NCI-H1694 (cell line): ENCODE measurements at places on chromosomes 2 and 18.

DNA sequence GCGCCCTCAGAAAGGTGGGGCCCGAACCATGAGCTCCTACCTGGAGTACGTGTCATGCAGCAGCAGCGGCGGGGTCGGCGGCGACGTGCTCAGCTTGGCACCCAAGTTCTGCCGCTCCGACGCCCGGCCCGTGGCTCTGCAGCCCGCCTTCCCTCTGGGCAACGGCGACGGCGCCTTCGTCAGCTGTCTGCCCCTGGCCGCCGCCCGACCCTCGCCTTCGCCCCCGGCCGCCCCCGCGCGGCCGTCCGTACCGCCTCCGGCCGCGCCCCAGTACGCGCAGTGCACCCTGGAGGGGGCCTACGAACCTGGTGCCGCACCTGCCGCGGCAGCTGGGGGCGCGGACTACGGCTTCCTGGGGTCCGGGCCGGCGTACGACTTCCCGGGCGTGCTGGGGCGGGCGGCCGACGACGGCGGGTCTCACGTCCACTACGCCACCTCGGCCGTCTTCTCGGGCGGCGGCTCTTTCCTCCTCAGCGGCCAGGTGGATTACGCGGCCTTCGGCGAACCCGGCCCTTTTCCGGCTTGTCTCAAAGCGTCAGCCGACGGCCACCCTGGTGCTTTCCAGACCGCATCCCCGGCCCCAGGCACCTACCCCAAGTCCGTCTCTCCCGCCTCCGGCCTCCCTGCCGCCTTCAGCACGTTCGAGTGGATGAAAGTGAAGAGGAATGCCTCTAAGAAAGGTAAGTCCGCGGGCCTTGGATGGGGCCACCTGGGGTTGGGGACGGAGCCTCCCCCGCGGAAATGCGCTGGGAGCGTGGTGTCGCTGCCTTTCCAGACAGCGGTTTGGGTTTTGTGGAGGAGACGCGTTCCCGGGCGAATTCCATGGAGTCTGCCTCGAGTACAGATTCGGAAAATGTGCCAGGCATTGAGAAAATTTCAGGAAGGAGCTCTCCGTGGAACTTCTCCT lies 559 bp downstream of the HOXD1 start:
- DNase-seq = no peak

DNA sequence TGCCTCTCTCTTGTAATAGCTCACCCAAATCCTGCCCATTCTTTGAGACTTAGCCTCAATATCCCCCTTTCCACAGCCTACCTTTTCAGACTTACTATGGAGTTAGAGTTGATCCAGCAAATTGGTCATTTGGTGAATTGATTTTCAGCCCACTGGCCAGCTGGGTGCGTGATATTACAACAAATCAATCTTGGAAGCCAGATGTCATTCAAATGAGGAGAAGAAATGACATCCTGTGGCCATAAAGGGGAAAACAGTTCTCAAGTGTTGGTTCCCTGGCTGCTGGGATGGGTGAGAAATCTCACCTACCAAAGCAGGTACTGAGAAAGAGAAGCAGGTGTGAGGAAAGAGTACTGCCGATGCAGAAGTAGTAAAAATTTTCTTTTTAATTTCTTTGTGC lies 36.7 kb upstream of the FOXI3 start:
- no peak for DNase-seq

GRCh38 chr2:148531669-148532428 lies 112.7 kb upstream of the EPC2 start:
- no peak for DNase-seq

GRCh38 chr2:127280693-127281092 lies 13.3 kb downstream of the ERCC3 start:
- no peak for DNase-seq

GRCh38 chr18:65282096-65282495 lies 468.7 kb upstream of the CDH7 start:
- no peak for DNase-seq

DNA sequence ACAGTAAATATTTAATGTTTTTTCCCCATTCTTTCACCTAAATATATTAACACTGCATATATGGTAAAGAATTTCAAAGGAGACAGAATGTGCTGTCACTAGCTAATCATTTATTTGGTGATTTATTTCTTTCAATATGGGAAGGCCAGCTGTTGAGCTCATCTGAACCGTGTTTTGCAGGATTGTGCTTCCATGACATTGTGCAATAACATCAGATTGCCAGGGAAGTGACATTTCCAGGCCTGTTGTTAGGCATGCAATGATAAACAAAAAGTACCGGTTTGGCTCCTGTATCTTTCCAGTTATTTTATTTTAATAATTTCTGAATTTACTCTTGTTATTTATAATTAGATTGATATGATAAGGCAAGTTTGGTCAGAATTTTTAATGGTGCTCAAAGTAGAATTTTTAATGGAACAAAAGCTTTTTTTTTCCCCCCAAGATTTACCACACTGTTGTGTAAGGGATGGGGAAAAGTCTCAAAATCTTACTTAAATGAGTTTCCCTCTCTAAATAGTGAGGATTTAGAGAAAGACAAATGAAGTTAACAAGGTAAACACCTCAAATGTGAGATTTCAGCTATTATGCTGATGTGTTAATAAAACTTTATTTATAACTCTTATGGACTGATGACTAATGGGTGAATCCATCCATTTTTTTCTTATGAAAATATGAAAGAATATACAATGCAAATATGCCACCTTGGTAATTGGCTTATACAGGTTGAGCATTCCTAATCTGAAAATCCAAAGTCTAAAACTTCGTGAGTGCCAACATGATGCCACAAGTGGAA lies 52.7 kb downstream of the MALT1 start:
- DNase-seq = peak; percentile 86

- DNase-seq = no peak
Observed at GRCh38 chr2:27291865-27292264, 9.6 kb downstream of the TRIM54 start.

- DNase-seq = no peak
Observed at GRCh38 chr18:73384246-73384645, 516.5 kb upstream of the NETO1 start.

- peak; percentile 75 for DNase-seq
Observed at GRCh38 chr2:15041429-15041837, 408.9 kb downstream of the LRATD1 start.

- no peak for DNase-seq
Observed at GRCh38 chr2:54122939-54123338, 7.5 kb downstream of the ACYP2 start.

DNA sequence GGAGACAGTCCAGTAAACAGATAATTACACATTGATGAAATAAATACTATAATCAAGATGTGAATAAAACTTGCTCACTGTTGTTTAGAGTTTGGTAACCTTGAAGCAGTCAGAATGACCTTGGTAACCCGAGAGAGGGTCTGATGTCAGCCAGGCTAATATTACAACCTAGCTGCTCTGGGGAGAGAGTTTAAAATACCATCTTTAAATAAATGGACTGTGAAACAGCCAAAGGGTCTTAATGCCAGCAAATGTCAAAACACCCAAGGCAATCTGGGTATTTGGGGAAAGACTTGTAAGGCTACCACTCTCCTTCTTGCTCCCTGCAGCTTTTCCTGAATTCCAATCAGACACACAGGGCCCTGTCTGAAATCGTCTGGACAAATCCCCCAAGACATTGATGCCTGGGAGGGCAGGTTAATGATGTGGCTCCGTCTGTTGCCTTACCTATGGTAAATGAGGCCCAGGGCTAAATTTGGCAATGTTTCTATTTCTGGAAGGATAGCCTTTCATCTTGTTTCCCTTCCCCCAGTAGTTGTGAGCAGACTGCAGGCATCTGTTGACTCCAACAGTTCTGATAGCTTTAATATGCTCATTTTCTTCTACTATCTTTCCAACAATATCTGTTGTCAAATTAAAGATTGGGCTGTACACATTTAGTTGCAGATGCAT lies 43.0 kb upstream of the ITGB6 start:
- DNase-seq = no peak

DNA sequence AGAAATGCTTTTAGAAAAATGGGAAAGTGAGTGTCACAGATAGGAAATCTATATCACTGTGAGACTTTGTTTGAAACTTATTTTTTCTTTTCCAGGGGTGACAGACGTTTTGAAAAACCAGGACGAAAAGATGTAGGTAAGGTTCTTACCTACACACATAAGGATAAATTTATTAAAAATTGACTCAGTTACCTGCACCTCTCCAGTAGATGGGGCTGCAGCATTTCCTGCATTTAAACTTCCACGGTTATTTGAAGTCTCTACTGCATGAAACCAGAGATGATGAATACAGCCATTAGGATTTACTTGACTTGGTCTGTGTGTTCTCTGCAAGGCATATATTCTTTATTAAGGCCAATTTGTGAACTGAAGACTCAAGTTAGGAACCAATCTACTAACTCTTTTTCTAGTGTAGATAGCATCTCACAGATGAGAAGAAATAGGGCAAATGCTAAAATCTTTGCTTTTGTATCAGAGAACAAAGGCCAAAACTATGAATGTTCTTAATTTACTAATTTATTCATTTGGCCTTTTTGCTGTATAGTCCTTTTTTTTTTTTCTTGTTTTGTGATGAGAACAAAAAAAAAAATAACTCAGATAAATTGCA lies 15.0 kb downstream of the KCNJ13 start:
- DNase-seq = peak; percentile 35

DNA sequence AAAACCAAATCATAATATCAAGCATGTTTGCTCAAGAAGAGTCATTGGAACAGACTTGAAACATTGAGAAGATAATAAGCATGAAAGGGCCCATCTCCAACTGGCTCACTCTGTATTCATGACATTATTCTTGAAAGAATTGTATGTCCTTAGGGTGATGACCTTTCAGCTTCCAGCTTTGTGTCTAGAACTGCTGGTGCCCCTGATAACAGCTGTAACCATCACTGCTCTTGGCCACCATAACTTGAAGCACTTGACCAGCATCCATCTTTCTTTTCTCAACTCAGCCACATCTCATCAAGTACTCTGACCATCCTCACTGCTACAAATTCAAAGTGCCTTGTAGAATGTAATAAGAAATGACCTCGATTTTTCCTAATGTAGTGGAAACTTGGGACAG lies 289.9 kb downstream of the SLC8A1 start:
- no peak for DNase-seq

- DNase-seq = no peak
Observed at GRCh38 chr2:225536036-225536435, 136.5 kb downstream of the NYAP2 start.

DNA sequence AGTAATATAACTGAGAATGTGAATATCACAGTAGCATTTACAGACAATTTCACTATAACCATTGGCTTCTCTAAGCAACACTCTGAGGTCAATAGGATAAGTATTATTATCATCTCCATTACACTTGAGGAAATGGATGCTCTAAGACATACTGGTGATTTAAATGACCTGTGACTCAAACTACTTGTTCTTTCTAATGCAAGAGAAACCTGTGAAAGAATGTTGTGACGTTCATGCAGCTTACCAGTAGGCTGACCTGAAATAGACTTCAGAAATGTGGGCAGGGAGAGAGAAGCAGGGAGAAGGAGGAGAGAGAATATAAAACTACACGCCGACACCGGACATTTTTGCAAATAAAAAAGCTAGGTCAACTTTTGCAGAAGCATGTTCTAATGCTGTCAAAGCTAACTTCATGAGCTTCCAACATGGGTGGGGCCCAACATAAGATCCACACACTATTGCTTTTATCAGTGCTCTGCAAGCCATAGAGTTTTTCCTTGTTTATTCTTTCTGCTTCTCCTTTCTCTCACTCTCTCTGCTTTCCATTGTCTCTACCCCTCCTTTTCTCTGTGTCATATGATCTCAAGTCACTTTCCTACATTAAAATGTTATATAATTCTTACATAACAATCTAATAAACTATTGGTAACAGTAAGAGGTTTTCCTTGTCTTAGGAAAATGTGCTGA lies 217.6 kb upstream of the FN1 start:
- no peak for DNase-seq

- DNase-seq = no peak
Observed at GRCh38 chr18:79681484-79682387, 2.1 kb downstream of the CTDP1 start.

- DNase-seq = no peak
Observed at GRCh38 chr2:29063056-29063455, 11.3 kb downstream of the PCARE start.

DNA sequence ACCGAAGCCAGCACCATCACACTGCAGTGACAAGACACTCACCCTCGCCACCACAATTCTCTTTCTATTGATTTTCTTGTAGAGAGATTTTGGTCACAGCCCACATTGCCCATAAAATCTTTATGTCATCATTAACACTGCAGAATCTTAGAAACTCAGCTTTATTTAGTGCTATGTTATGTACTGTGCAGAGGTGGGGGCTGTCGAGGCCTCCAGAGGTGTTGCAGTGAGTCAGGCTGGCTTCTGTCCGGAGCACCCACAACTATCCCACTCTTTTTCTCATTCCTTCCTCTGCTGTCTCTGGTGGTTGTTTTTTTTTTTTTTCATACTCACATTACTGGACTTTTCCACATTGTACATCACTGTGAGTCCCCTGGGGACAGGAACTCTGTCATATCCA lies 677.4 kb upstream of the HS6ST1 start:
- DNase-seq = no peak

GRCh38 chr2:8872821-8873432 lies 35.5 kb upstream of the KIDINS220 start:
- DNase-seq = peak; percentile 77

GRCh38 chr18:67453901-67454300 lies 62.6 kb downstream of the DSEL start:
- DNase-seq = no peak

GRCh38 chr2:143452817-143453451 lies 323.7 kb downstream of the ARHGAP15 start:
- DNase-seq = no peak

DNA sequence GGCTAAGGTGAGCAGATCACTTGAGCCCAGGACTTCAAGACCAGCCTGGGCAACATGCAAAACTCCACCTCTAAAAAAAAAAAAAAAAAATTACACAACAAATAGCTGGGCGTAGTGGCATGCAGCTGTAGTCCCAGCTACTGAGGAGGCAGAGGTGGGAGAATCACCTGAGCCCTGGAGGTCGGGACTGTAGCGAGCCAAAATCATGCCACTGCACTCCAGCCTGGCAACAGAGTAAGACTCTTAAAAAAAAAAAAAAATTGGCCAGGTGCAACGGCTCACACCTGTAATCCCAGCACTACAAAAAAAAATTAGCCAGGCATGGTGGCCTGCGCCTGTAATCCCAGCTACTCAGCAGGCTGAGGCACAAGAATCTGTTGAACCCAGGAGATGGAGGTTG lies 7.3 kb downstream of the STARD7 start:
- DNase-seq = no peak

DNA sequence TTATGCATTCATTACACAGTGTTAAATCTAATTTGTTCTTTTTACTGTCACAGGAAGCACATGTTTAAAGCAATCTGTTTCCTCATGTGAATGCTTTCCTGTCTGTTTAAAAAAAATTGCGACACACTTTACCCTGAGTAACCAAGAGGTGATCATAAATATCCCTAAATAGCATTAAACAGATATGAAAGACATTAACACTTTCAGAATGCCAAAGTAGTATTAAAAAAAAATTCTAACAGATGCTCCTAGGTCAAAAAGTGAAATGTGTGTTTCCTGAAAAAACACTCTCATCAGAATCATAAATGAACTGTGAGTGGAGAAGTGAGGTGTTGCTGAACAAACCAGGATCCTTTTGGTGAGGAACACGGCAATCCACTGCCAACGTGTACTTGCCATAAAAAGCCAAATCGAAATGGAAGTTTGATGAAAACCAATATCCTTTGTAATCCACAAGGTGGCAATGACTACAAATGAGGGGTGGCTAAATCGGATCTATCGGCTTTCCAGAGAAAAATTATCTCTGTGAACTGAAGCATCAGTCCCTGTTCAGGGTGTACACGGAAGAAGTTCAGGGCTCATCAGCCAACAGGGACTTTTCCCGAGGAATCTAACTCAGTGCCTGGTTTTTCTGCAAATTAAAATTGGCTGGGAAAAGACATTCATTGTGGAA lies 248.9 kb downstream of the TCF4 start:
- peak; percentile 35 for DNase-seq
